EH (cell line): ENCODE measurements at places on chromosomes 1 and 21.
A peak's percentile ranks its signal among the peaks of the same experiment; 100 is the strongest.

GRCh38 chr1:40663324-40664166, 1.9 kb downstream of the RIMS3 start:
- no peak for DNase-seq

DNA sequence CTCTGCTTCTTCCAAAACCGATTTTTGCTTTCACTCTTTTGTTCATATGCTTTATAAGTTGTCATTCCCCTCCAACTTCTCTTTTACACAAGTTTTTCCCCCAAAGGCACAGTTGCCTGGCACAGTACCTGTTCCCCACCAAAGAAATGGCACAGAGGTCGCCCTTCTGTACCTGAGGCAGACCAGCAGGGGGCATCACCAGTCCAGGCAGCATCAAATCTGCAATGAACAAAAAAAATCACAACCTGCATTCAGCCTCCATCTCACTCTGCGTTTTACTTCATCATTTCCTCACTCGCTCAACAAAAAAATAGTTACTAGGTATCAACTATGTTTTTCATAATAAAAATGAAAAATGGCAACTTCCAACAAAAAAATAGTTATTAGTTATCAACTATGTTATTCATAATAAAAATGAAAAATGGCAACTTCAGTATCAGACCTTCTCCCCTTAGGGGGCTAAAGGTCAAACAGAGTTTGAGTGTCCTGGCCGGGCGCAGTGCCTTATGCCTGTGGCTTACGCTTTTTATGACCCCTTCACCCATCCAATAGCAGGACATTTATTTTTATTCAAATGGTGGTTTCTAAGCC, 4.1 kb downstream of the EIF2D start:
- DNase-seq = peak; percentile 53

- peak; percentile 85 for DNase-seq
Observed at GRCh38 chr1:8096105-8097011, 70.2 kb upstream of the ERRFI1 start.

DNA sequence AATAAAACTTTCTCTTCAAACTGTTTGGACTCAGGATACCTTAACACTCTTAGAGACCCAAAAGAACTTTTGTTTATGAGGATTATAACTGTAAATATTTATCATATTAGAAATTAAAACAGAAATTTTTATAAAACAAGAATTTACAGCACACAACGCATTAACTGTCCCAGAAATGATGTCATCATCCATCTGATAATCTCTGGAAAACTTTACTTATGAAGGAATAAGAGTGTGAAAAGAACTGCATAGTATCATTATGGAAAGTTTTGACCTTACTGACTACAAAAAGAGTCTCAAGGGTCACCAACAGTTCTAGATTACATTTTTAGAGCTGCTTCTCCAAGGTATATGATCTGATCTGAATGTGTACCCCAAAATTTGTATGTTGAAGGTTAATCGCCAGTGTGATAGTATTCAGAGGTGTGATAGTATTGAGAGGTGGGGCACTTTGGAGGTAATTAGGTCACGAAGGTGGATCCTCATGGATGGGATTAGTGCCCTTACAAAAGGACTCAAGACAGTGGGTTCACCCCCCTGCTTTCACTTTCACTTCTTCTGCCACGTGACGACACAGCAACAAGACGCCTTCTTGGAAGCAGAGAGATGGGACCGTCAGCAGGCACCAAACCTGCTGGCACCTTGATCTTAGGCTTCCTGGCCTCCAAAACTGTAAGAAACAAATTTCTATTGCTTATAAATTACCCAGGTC, 95.7 kb upstream of the NR5A2 start:
- DNase-seq = peak; percentile 5

- no peak for DNase-seq
Observed at GRCh38 chr1:99906535-99906934, 56.4 kb downstream of the AGL start.

- DNase-seq = no peak
Observed at GRCh38 chr1:109065137-109065536, 10.7 kb downstream of the TAF13 start.

DNA sequence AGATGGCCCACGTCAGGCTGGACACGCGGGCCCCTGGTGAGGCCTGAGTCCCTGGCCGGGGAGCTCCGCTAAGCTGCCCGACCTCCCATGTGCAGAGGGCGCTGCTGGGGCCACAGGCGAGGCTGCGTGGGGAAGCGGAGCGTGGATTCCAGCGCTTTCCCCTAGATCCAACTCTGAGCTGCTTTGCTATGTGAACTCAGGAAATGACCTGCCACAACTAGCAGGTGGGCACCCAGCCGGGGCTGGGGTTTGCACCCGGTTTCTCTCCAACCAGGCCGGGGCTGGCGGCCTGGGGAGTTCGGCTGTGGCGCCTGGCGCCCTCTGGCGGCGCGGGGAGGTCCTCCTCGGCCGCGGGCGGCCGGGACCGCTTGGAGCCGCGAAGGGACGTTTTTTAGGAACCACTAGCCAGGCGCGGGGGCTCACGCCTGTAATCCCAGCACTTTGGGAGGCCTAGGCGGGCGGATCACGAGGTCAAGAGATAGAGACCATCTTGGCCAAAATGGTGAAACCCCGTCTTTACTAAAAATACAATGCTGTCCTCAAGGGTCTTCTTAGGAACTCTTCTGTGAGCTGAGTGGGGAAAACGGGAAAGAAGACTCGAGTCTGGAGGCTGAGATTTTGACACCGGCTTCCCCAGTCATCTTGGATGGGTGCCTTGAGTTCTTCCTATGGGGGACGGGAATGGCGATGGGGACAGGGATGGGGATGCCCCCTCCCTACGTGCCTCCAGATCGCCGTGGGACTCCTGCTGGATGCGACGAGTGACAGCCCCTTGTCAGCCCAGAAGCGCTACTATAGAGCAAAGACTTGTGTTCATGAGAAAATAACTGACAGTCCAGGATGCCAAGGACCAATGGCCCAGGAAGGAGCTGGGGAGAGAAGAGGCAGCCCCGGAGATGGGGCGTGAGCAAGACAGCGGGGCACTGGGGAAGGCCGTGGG, 12.6 kb downstream of the PYCR2 start:
- DNase-seq = peak; percentile 32

DNA sequence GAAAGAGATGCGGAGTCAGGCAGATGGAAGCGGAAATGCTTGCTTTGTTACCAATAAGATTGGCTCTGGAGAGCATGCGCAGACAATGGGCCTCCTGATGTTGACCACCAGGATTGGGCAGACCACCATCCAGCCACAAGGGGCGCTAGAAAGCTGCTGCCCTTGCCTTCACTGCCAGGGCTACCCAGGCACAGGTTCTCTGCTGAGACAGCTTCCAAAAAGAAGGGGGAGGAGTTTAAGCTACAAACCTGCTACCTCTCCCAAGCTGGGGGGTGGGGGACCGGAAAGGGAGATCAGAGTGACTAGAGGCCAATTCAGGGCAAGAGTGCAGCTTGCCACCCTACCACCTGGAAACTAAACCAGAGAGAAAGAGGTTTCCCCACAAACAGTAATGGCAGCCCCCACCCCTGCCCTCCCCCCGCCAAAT, 369.7 kb downstream of the RRAGC start:
- peak; percentile 16 for DNase-seq

- DNase-seq = no peak
Observed at GRCh38 chr21:16870103-16870502, 642.7 kb upstream of the CXADR start.

GRCh38 chr1:156257711-156258110, 9.9 kb upstream of the PAQR6 start:
- no peak for DNase-seq

GRCh38 chr1:40838045-40838979, 23.9 kb downstream of the CITED4 start:
- no peak for DNase-seq

DNA sequence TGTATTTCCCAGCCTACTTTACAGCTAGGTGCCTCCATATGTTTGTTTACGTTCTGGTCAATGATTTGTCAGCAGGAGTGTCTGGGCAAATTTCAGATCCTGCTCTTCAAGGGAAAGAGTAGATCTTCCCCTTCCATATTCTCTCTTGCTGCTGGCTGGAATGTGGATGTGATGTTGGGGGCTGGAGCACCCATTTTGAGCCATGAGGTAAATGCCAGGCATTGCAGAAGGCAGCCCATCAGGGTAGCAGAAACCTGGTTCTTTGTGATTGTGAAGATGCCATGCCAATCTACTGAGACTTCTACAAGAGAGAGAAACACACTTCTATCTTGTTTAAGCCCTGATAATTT, 25.1 kb downstream of the RUNX1 start:
- DNase-seq = no peak
